ENCODE measurements at places on chromosomes 6 and 20.

GRCh38 chr6:141539617-141540016 lies 593.1 kb upstream of the GJE1 start:
- no peak for DNase-seq

GRCh38 chr6:154632119-154632518 lies 101.1 kb upstream of the SCAF8 start:
- no peak for DNase-seq

DNA sequence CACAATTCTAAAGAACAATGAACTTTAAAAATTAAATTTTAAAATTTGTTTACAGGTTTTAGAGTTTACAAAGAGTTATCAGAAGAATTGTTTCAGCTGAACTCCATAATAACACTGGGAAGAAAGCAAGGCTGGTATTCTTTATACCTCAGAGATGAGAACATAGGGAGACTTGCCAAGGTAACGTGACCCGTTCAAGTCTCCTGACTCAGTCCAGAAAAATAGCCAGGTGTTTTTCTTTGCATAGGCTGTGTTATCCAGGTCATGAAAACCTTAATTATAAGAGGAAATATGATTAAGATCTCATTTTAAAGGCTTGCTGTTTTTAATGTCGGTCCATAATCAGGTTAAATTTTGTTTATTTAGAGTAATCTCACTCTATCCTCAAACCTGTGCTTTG lies 8.5 kb upstream of the C6orf141 start:
- DNase-seq = no peak

- DNase-seq = peak; percentile 12
Observed at GRCh38 chr6:79466207-79466834, 70.9 kb downstream of the LCA5 start.

- DNase-seq = no peak
Observed at GRCh38 chr6:101085327-101085726, 204.2 kb upstream of the ASCC3 start.

DNA sequence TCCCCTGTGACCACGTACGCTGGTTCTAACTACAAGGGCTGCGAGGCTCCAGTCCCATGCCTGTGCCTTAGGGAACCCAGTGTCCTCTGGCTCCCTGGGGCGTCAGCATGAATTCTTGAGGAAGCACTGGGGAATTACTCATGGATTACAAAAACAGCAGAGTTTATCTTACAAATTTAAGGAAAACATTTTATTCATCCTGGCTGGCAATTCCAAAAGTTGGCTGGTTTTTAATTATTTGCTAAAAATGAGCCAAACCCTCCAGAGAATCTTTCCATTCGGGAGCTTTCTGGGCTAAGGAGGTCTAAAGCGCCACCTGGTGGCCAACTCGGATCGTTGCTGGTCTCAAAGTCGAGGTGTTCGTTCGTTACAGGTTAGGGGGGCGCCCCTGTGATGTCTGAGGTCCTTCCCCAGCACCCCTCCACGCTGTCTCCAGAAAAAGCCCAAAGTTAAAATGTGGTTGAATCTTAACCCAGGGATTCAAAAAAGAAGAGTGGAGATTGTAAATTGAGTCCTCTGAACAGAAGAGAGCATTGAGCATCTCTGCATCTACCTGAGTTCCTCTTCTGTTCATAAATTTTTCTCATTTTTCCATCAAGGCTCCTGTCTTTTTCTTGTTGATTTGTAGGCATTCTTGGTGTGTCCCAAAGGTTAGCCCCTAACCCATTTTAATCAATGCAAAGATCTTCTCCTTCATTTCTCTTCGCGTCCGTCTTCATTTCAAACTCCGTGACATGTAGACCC lies 99.4 kb downstream of the BFSP1 start:
- peak; percentile 55 for DNase-seq

DNA sequence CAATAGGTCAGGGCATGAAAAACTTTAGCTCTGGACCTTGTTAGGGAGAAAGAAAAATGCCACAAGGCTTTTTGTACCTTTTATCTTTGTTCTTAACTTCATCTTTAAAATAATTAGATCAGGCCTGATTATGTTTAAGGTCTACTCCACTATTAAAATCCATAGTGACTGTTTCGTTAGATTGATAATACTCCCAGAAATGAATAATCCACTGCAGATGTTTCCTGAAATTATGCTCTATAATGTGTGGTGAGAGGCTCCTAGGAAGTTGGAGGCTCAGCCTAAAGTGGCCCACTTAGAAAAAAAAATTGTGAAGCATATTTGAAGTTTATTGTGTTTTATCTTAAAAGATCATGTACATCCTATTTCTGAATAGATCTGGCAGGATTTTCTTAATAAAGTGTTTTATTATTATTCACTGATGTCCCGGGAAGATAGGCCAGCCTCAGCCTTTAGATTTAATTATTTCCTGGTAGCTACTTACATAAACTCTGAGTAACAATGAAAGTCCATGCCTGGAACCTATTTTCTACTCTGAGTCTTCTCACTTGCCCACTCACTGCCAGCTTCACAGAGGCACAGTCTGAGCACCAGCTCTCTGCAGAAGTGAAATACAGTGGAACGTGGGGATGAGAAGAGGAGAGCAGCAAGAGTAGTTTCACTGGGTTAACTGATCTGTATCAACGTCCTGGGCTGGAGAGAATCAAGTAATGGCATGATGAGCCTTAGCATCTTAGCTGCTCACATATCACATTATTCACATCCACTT lies 126.8 kb upstream of the TMEM170B start:
- DNase-seq = no peak

- DNase-seq = no peak
Observed at GRCh38 chr6:92376691-92377090, 1042.7 kb downstream of the EPHA7 start.

GRCh38 chr6:106743612-106744011 lies 114.2 kb downstream of the QRSL1 start:
- no peak for DNase-seq

DNA sequence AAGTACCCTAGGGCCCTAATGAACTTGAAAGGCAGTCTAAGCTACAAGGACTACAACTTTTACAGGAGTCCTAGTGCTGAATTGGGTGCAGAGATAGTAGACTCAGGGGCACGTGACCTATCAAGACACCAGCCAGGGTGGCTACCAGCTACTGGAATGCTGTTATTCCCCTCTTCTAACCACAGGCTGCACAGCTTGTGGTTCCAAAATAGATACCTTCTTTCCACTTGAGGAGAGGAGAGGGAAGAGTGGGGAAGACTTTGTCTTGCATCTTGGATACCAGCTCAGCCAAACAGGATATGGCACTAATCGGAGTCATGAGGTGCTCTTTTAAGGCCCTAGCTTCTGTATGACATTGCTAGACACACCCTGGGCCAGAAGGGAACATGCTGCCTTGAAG lies 60.0 kb upstream of the MTRF1L start:
- DNase-seq = no peak

GRCh38 chr6:159943101-159943632 lies 25.7 kb upstream of the IGF2R start:
- DNase-seq = no peak

- DNase-seq = no peak
Observed at GRCh38 chr20:11371831-11372230, 545.9 kb upstream of the BTBD3 start.

DNA sequence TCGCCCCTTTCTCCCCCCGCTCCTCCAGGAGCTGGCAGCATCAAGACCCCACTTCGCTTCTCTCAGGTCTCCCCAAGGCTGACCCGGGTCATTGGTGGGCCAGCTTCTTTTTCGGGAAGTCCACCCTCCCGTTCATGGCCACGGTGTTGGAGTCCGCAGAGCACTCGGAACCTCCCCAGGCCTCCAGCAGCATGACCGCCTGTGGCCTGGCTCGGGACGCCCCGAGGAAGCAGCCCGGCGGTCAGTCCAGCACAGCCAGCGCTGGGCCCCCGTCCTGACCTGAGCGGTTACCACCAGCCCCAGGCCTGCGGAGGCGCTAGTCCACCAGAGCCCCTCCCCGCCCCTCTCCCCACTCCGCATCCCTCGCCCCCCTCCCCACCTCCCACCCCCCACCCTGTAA lies 1.0 kb downstream of the PPDPF start:
- DNase-seq = no peak

GRCh38 chr6:143603455-143603854 lies 74.3 kb upstream of the PHACTR2 start:
- DNase-seq = no peak

DNA sequence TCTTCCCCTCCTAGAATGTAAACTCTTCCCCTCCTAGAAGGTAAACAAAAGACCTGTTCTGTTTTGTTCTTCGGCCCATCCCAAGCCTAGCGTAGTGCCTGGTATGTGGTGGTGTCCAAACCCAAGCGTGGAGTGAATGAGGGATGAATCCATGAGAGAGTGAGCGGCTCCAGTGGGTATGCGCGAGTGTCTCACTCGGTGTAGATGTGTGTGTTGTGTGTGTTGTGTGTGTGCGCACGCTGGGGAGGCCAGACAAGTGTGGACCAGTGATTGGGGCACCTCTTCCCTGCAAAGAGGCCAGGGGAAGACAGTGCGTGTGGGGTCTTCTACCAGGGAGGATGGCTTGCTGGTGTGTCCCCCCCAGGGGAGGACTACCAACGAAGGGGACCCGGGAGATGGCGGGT lies 392 bp upstream of the SLC2A10 start:
- no peak for DNase-seq

GRCh38 chr20:31845300-31845863 lies at the start of gene FOXS1:
Gene FOXS1 (minus strand): TSS chr20:31845604. CDS start chr20:31845542, 62 bp downstream.
- DNase-seq = no peak

DNA sequence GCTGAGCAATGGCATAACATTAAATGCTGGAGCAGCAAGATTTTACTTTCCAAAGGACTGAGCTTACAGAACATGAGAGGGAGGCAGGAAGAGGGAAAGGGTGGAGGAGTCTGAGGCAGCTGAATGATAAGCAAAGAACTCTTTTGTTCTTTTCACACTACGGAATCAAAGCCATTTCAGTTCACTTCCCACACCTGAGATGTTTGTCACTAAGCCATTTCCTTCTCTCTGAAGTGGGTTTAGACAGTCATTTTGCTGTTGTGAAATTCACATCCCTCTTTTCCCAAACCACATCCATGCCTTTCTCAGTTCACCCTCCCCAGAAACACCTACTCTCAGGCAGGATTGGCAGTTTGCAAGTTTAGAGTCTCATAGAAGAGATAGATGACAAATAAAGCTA lies 267.9 kb downstream of the ADGRG6 start:
- no peak for DNase-seq

- no peak for DNase-seq
Observed at GRCh38 chr6:110558575-110558974, 82.2 kb upstream of the SLC22A16 start.

- DNase-seq = no peak
Observed at GRCh38 chr20:61594198-61594597, 342.1 kb downstream of the CDH4 start.

DNA sequence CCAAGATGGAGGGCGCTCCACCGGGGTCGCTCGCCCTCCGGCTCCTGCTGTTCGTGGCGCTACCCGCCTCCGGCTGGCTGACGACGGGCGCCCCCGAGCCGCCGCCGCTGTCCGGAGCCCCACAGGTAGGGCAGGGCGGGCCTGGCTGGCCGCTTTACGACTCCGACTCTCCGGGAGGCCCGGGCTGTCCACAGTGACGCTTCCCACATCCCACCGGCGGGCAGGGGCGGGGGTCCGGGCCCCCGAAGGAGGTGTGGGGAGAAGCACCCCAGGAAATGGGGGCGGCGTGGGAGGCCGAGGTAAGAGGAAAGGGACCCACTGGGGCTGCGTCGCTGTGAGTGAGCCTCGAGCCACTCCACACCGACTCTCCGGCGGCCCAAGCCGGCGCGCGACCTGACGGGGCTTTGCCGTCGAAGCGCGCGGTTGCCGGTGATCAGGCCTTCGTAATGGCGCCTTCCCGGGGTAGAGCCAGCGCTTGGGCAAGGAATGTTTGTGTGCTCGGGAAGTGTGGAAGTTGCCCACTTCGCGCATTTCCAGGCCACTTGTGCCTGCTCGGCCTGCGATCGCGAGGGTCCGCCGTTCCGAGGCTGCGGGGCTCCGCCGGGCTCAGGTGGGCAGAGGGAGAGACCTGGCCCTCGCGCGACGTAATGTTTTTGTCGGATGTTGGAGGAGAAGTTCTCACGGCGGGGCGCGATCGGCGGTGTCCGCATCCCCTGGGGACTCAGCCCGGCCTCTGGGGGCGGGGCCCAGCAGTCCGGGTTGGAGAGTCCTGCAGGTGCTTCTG lies 427 bp downstream of the GINM1 start:
- DNase-seq = peak; percentile 47

DNA sequence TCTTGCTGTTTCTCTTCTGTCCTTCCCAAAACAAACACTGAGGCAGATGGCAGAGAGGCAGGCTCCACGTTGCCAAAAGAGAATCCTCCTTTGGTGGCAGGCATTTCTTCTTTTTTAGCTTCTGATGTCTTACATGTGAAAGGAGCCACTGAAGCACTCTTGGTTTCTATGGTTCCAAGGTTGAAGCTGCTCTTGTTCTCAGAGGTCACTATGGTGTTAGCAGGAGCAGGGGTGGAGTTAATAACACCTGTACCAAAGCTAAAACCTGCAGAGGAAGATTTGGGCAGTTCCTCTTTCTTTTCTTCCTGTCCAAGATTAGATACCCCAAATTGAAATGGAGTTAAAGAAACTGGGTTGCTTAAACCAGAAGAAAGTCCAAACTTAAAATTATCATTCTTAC lies 28.8 kb downstream of the FAM8A1 start:
- no peak for DNase-seq

GRCh38 chr20:31908016-31908415 lies 37.6 kb downstream of the TTLL9 start:
- no peak for DNase-seq

DNA sequence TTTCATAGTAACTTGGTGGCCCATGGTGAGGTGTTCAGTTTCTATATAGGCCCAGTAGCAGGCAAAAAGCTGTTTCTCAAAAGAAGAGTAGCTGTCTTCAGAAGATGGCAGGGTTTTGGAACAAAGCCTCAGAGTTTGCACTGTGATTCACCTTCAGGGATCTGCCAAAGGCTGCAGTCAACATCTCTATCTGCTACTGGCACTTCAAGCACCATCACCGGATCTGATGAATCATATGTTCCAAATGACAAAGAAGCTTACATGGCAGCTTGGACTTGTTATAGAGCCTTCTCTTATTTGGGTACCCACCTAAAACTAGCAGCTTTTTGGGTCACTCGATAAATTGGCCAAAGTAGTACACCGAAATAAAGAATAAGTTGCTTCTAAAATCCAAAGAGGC lies 39.5 kb downstream of the PKIB start:
- DNase-seq = no peak

GRCh38 chr6:17179530-17180073 lies 77.8 kb downstream of the STMND1 start:
- no peak for DNase-seq

DNA sequence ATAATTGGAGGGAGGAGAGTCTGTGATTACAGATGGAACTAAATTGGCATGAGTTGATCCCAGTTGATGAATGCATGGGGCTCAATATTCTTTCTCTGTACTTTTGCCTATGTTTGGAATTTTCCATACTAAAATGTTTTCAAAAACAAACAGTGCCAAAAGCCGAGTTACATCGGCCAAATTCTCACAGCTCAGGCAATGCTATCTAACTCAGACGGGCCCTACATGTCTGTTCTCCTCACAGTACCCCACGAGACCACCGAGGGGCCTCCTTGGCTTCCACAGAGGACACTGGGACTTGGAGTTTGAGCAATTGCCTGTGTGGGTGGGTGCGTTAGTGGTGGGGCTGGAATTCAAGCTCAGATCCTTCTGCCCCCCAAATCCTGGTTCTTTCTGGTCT lies 413.2 kb downstream of the CDH26 start:
- DNase-seq = no peak

GRCh38 chr6:108651340-108652227 lies 90.9 kb downstream of the FOXO3 start:
- DNase-seq = no peak

- no peak for DNase-seq
Observed at GRCh38 chr6:38179300-38179699, 359.8 kb downstream of the ZFAND3 start.

All from HEK293T (cell line).